ENCODE measurements at places on chromosomes 1 and 21. TPM values are rescaled to one million over a fixed set of nuclear protein-coding genes. Genes with fewer than 3 reads are reported as not detected.

The KCNA2 gene
- 9.4 TPM for total RNA-seq

The NPHS2 gene
- not detected for total RNA-seq

The LZIC gene
- 3.7 TPM for total RNA-seq

The CD5L gene
- total RNA-seq, result not detected

The HSD3B2 gene
- total RNA-seq, result 9.9 TPM

- no peak for DNase-seq
These were observed 105.6 kb downstream of the ERG start for GRCh38 chr21:38392661-38393060.

- no peak for DNase-seq
These were observed 70.1 kb upstream of the CASZ1 start for GRCh38 chr1:10866321-10867093.

- no peak for DNase-seq
These were observed 125.6 kb downstream of the KCNN3 start for GRCh38 chr1:154744352-154745035.

DNA sequence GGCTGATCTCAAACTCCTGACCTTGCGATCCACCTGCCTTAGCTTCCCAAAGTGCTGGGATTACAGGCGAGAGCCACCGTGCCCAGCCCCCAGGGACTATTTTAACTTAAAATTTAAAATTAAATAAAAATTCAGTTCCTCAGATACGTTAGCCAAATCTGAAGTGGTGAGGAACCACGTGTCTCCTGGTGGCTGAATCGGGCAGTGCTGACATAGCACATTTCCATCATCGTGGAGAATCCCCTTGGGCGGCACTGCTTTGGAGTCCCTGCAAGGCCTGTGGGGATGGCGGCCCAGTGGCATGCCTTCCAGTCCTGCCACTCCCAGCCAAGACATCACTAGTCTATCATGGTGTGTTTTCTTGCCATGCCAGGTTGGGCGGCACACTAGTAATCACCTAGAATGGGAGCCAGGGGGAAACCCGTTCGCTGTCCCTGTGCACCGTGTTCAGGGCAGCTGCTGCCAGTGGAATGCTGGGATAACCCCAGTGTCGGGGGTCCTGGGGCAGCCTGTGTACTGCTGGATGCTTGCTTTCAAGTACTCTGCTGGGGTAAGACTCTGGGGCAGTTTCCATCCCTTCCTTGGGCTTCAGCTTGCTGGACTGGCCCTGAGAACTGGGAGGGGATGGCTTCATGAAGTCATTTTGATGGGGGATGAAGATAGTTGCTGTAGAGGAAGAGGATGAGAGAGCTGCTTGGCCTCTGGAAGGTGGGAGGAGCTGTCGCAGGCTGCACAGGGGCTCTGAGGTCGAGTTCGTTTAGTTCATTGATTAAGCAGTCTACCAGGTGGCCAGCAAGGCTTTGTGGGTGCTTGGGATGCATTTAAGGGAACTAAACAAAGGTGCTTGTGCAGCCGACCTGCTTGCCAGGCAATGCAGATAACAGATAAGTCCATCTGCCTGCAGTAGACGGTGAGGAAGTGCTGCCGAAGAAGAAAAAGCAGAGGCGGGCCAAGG lies 4.6 kb downstream of the ZBTB48 start:
- no peak for DNase-seq

DNA sequence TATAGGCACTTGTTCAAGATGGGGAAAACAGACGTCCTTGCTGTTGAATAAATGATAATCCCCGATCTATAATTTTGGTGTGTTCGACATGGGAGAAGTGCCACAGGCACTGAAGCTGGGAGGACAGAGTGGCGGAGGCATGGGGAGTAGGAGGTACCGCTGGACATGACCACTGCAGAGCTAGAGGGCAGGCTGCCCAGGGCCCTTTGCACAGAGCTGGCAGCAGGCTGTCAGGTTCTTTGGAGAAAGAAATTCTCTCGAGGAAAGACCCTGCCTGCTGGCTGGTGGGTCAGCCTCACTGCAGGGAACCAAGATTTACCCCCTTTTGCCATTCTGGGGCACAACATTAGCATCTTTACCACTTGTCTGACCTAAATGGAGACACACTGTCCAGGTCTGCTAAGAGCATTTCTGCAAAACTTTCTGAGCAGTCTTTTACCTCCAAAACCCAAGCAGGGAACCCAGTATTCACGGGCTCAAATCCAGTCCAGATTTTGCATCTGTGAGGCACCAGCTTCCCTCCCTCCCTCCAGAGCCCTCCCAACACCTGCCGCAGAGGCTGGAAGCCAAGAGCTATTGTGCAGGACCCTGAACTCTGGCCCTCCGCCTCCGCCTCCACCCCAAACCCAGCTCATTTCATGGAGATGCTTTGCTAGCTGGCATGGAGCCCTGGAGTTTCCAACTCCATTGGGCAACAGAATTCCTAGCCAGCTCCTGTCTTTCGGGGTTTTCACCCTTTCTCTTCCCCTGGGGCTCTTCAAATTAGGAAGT lies 142.3 kb downstream of the PLXNA2 start:
- no peak for DNase-seq

GRCh38 chr1:159000070-159000409 lies 9.7 kb upstream of the IFI16 start:
- DNase-seq, result no peak

DNA sequence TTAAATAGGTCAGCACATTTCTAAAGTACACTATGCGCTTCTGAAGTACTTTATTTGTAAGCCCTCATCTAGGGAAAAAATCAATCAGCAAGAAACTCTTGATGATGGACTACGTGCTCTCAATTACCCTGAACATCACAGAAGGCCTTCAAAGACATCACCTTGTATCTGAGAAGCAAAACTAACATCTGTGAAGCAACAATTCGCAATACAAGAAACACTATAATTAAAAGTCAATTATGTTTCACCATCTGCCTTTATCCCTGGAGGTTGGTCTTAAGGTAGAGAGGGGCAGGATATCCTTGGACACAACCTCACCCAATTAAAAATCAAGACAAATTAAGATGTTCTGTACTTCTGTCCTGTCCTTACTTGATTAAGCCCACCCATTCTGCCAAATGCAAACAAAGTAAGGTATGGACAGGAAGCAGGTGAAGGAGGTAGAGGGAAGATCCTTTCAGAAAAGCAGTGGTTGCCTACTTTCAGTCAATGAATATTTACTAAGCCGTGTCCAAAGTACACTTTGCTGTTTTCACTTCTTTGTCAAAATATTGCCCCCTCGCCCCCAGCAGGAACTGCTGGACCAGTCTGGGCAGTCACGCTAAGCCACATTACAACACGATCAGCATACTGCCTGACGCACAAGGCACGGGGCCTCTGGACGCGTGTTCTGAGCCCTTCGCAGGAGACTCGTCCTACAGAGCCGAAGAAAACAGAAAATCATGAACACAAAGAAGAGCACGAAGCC lies 887 bp downstream of the SLC19A2 start:
- DNase-seq, result peak; percentile 83

DNA sequence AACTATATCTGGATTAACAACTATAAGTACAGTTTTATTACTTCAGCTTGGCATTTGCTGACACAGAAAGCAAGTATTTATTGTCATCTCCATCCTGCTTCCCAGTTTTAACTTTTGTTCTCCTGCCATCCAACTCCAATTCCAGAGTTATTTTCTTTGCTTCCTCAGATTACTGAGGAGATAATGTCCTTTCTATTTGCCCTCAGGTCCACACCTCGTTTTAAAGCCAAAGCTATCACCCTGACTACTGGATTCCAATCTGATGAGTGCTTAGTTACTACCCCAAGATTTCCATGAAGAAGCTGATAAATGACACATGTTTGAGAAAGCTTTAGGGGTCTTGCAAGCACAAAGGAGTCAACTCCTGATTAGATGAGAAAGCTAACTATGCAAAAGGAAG lies 25.2 kb downstream of the ACKR1 start:
- no peak for DNase-seq

- no peak for DNase-seq
These were observed 78.8 kb downstream of the EPHB2 start for GRCh38 chr1:22789356-22789994.

DNA sequence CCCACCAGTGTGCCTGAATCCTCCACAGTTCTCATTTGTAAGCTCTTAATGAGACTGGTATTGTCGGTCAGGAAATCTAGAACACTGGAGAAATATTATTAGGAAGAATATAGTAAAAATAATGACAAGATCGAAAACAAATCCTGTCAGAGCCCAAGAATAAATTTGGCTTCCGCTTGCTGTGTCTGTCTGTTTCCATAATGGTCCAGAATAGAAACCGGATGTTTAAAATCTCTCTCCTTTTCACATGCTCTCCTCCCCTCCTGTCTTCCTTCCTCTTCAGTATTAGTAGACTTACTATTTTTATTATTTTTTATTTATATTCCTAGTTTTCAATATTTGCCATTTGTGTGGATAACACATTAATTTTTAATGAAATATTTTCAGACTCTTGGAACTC lies 187.7 kb downstream of the SDCCAG8 start:
- no peak for DNase-seq

DNA sequence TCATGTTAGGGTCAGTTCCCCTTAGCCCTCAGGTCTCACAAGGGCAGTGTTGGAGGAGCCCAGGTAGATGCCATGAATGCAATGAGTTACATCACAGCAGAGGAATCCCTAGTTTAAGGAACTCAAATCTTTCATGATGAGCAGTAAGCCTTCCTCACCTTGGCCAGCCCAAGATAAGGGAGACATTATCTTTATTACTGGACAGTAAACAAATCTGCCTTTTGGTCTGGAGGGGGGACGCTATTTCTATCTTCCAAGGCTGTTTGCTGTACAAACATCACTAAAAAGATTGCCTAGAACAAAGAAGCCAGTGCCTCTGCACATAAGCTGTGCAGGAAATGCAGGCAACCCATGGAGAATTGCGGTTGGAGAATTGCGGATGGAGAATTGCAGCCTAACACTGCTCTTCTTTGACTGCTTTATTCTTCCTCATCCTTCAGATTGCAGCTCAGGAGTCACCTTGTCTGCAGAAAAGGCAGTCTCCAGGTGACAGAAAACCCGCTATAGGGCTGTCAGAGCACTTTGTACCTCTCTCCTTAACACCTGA lies 2.3 kb upstream of the CHI3L1 start:
- DNase-seq, result peak; percentile 24

GRCh38 chr1:93537924-93538323 lies 90.0 kb downstream of the FNBP1L start:
- no peak for DNase-seq

GRCh38 chr1:117646007-117646811 lies 40.4 kb downstream of the TENT5C start:
- DNase-seq, result peak; percentile 39

- DNase-seq, result no peak
These were observed 7.1 kb downstream of the BECN2 start for GRCh38 chr1:241964550-241965282.

DNA sequence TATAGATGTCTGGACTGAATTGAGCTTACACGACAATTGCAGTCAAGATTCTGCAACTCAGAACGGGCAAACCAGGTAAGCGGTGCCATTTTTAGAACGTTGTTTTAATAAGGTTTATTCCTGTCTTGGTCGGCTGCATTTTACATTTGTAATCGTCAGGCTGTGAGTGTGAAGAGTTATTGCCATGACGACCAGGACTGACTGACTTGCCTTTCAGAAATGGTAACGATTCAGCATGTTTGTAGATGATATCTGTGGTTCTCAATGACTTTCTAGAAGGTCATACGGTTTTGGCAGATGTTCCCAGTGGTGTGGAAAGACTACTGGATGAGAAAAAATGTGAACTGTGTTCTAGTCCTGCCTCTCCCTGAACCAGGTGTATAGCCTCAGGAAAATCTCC lies 271.3 kb upstream of the B3GALT2 start:
- DNase-seq, result no peak

DNA sequence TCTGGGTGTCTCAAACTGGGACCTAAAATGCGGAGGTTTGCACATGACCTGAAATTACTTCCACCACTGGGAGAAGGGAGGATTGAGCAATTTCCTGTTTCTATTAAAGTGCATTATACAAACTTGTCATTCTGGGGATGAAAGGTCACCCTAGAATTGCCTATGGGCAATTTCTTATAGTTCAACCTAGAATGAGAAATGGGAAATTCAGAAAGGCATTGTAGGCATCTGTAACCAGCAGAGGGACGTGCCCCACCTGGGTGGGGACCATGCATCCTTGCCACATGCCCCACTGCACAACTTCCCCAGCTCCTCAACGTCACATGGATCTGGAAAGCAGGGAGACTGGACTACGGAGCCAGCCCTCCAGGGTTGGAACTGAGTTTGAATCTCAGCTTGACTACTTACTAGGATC lies 47.0 kb downstream of the MRPL39 start:
- no peak for DNase-seq

DNA sequence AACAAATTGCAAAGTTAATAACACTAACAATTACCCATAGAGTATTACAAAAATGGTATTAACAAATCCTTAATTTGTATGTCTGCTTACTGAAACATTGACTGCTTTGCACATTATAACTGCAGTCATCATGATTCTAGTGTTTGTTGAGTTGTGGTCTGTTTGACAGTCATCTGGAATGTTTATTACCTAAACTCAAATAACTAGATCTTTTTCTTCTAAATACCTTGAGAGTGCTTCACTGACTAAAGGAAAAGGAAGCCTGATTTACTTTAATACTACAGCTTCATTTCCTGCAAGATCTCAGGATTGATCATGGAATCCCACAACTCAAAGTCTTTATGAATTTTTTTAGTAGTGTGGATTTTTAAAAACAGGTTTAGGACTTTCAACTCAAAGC lies 70.0 kb downstream of the HMCN1 start:
- DNase-seq, result no peak

DNA sequence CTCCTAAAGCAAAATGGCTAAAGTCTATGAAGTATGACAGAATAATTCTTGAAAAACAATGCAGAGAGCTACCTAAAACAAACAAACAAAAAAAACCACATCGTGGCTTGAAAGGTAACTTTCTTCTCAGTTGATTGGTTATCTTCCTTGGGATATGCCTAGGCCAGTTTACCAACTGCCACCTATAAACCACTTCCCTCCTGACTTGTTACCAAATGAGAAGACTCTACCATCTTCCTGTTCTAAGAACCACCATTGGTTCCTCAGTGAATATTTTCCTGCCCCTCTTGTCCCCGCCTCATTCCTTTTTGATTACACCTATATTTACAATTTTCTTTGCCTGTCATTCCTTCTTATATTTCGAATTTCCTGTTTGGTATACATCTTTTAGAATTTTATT lies 336.6 kb downstream of the SIPA1L2 start:
- no peak for DNase-seq

DNA sequence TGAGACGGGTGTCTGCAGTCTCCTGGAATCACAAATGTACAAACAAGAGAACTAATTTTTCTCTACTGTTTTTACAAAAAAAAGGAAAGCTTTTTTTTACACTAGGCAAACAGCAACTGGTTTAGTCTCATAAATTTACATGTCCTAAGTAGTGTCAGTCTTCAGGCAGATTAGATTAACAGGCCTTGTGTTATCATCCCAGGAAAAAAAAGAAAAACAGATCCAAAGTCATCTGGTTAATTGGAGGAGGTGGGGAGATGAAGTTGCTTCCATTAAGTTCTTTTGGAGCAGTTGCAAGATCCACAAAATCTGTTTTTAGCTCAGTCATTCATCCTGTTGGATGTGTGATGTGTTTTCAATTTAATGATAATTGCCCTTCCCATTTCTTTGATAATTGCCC lies 363.5 kb upstream of the ADGRL2 start:
- no peak for DNase-seq

All from ascending aorta (tissue), 2 donors.